Stimulated activated CD4-positive, alpha-beta T cell treated with anti-CD3 and anti-CD28 coated beads, Interleukin-4, amount 100 ng/mL, for 24 hours (primary cell): ENCODE measurements at places on chromosomes 16 and 17.

DNA sequence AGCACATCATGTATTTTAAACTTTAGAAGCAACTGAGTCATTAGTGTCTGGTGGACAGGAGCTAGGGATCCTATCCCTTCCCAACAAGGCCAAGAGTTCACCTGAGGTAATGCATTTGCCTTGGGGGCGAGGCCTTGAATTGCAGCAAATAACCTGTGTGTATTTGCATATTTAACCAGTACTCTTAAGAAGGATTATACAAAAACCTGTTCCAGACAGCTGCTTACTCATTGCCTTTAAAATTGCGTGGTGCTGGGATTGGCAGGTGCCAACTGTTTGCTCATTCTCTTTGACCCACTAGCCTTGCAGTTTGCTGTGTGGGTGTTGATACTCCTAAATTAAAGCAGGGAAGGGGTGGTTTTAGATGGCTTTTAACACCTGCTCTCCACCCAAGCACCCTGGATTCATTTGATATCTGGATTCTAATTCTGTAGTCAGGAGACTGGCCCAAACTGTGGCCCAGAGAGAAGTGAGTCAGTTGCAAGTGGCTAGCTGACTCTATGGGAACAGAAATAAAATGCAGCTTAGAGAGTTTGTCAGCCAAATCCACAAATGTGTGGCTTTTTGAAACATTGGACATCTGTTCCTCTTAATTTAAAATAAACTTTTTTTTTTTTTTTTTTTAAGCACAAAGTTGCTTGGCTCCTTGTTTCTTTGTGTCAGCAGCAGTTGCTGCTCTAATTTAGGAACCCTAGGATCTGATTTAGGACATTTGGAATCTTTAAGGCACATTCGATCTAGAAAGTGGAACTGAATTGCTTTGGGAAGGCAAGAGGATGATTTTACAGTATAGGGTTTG is 46.9 kb downstream of the TUBD1 start:
- peak; percentile 57 for DNase-seq

DNA sequence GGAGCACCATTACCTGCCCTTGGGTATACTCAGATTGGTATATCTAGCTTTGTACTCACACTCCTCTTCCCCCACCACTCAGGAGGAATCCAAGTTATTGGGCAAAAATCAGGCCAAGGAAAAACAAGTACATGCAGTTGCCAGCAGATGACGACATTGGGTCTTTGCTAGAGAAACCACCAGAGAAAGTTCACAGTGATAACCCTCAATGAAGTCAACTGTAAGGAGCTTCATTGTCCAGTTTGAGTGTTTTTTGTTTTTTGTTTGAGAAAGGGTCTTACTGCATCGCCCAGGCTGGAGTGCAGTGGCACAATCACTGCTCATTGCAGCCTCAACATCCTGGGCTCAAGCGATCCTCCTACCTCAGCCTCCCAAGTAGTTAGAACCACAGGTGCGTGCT is 34.6 kb upstream of the TOX3 start:
- DNase-seq = no peak

GRCh38 chr16:30570636-30571444 is 674 bp downstream of the ZNF688 start:
- peak; percentile 15 for DNase-seq

DNA sequence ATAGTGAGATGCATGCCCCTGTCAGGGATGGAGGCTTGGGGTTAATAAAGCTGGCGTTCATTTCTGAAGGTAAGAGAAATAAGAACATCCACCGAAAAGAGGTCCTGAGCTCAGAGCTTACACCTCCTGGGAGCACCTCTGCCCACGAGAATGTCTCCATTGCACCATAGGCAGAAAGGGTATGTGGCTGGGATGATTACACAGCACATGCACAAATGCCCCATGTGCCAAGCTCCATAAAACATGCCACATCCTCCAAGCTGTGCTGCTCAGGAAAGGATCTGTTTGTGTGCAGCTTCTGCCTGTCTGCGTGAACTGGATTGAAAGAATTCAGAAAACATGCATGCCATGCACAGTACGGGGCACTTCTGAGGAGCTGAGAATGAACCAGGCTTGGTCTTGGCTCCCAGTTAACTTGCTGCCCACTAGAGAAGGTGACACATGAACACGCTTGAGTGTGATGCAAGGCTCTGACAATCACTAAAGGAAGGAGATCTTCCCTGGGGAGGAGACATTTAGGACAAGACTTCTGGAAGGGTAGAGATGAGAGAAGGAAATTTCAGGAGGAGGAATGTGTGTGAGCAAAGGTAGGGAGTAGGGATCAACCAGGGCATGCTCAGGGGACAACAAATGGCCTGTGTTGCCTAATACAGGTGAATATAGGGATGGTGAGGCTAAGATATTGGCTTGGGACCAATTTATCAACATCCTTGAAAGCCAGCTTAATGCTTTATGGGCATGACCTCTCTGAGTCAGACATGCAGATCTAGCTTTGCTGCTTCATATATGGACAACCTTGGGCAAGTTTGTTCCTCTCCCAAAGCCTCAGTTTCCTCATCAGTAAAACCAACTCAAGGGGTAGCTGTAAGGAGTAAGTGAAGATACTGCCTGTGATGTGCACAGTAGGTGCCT is 32.0 kb upstream of the SMPD3 start:
- no peak for DNase-seq

- peak; percentile 67 for DNase-seq
These were observed 331 bp upstream of the CCDC92B start for GRCh38 chr17:2749784-2750181.

GRCh38 chr17:17453088-17453487 is 23.7 kb upstream of the MED9 start:
- DNase-seq = no peak

- no peak for DNase-seq
These were observed 30.7 kb downstream of the HIC1 start for GRCh38 chr17:2085648-2085949.

DNA sequence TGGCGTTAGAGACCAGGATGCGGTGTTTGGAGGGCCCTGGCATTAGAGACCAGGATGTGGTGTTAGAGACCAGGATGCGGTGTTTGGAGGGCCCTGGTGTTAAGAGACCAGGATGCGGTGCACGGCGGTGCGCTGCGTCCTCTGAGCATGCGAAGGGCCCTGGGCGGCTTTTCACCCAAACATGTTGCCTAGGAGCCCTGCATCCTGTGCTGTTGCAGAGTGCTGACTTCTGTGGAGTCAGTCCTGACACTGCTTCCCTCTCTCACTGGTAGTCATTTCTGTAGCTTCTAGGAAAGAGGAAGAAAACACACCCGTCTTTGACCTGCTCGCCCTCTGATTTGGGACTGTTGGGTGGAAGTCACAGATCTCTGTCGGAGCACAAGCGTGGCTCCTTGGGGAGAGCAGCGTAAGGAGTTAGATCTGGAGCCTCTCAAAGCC is 141.2 kb downstream of the LAT start:
- DNase-seq = no peak

- DNase-seq = peak; percentile 87
These were observed 6.7 kb downstream of the HS3ST3A1 start for GRCh38 chr17:13594762-13595598.
